ENCODE measurements at places on chromosomes 1 and 21.

- DNase-seq, result peak; percentile 33
- H3K27ac ChIP-seq, result no peak overlapping the region
- no peak overlapping the region for H3K4me3 ChIP-seq
- peaks cover 12% of the 10 kb centered on the region for H3K36me3 ChIP-seq
Observed at GRCh38 chr1:26391450-26391849, 18.9 kb upstream of the ZNF683 start.

DNA sequence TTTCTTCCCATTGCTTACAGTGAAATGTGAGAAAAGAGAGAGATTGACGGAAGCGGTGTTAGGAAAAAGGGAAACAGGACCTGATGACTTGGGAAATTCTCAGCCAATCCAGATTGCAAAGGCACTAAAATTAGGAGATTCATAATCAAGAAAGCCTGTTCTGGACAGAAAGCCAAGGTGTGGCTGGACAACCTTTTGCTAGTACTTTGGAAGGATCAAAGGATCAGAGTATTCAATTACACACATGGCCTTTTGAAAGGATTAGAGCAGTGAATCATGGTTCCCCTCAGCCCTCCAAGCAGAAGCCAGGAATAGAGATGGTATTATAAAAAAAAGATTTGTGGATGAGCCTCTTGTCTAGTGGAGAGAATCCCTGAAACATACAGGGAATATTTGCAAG is 669.8 kb upstream of the ADAMTS5 start:
- no peak overlapping the region for H3K27ac ChIP-seq
- H3K4me3 ChIP-seq, result no peak overlapping the region
- no peaks in the 10 kb centered on the region for H3K36me3 ChIP-seq
- no peaks in the 10 kb centered on the region for H3K4me1 ChIP-seq

DNA sequence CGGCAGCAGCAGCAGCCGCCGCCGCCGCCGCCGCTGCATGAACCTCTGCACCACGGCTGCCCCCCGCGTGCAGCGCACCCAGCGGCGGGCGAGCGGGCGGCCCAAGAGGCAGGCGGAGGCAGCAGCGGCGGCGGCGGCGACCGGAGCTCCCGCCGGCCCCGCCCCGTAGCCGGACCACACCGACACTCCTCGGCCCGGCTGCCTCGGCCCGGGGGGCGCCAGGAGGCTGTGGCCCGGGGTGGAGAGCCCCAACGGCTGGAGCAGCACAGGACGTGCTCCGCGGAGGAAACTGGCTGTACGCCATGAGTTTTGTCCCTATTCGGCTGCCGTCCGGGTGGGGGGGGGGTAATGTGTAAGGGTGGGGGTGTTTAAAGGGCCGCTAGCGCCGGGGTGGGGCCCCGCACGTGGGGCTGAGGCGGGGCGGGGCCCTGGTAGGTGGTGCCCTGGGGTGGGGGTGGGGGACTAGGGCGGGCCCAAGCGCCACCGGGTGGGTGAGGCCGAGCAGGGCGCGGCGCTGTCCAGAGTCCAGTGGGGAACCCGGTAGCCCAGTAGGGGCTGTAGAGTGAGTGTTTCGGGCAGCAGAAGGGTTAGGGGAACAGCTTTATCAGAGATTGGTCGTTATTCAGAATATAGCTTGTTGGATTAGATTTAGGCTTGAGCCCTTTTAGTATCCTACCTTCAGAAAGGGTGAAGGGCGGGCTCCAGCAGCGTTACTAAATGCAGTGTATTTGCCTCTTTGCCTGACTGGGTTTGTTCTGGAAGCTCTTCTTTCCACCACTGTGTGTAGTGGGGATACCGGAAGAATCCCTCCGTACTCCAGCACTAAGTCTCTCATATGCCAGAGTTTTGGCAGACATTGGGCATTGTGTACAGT is at the start of gene FAM78B:
TSS of gene FAM78B (minus strand) at position 304 of the 874 bp plus-strand sequence. CDS start 753 bp downstream, outside the sequence.
- no peak for DNase-seq
- H3K4me3 ChIP-seq, result peak within 1 kb of the TSS; percentile 63
- H3K27me3 ChIP-seq, result peaks cover 52% of the 10 kb centered on the region
- peaks cover 6% of the 10 kb centered on the region for H3K4me1 ChIP-seq

DNA sequence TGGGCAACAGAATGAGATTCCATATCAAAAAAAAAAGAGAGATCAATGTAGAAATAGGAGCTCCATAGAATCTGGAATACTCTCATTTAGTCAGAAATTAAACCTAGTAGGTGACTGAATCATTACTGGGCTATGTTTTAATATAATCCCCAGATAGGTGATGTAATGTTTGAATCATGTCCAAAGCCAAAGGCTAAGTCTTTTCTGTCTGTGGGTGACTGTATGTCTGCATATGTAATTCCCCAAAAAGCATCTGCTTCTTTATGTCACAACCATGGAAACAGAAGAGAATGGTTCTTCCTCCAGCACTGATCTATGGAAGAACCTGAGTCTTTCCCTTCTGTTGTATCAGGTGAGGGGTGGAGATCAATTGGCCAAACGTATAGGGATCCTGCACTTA is 5.8 kb downstream of the LAMC2 start:
- peaks cover 5% of the 10 kb centered on the region for H3K4me1 ChIP-seq
- peaks cover 15% of the 10 kb centered on the region for H3K27me3 ChIP-seq
- no peak overlapping the region for H3K27ac ChIP-seq
- no peak overlapping the region for H3K4me3 ChIP-seq

- no peak overlapping the region for H3K27ac ChIP-seq
- H3K4me3 ChIP-seq, result no peak overlapping the region
- no peaks in the 10 kb centered on the region for H3K36me3 ChIP-seq
- DNase-seq, result no peak
- no peaks in the 10 kb centered on the region for H3K27me3 ChIP-seq
Observed at GRCh38 chr1:77927414-77927813, 39.0 kb downstream of the NEXN start.

DNA sequence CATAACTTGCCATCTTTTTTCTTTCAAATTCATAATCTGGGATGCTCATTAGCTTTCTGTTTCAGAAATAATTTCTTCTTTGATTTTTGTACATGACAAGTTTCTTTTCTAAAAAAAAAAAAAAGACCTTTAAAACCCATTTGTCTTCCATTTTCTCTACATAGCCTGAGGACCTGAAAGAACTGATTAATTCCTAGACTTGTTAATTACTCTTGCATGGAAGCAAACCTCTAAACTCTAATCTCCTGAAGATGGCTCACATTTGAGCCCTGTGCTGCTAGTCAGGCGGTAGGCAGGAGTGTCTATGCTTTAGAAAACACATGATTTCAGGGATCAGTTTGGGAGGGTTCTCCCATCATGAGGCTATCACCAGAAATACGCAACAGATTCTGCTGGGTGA is 152.0 kb downstream of the KAZN start:
- peaks cover 23% of the 10 kb centered on the region for H3K27me3 ChIP-seq
- H3K36me3 ChIP-seq, result no peaks in the 10 kb centered on the region
- no peak for DNase-seq
- H3K4me3 ChIP-seq, result no peak overlapping the region
- H3K27ac ChIP-seq, result no peak overlapping the region

- no peak overlapping the region for H3K27ac ChIP-seq
- peaks cover 7% of the 10 kb centered on the region for H3K4me1 ChIP-seq
- peaks cover 27% of the 10 kb centered on the region for H3K27me3 ChIP-seq
- H3K36me3 ChIP-seq, result no peaks in the 10 kb centered on the region
- DNase-seq, result no peak
- no peak overlapping the region for H3K4me3 ChIP-seq
Observed at GRCh38 chr21:45699966-45700365, 56.4 kb downstream of the PCBP3 start.

- no peaks in the 10 kb centered on the region for H3K27me3 ChIP-seq
- peak; percentile 66 for DNase-seq
- peaks cover 22% of the 10 kb centered on the region for H3K36me3 ChIP-seq
- peak overlapping the region; percentile 89 for H3K4me3 ChIP-seq
Observed at GRCh38 chr1:25031966-25032667, 102.0 kb upstream of the RUNX3 start.

DNA sequence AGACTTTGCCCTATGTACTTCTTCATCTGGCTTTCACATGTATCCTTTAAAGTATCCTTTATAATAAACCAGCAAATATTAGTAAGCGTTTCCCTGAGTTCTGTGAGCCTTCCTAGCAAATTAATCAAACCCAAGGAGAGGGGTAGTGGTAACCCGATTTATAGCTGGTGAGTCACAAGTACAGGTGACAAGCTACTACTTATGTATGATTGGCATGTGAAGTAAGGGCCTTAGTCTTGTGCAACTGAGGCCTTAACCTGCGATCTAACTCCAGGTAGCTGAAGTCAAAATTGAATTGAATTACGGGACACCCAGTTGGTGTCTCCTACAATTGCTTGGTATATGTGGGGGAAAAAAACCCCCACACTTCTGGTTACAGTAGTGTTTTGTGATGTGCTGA is 26.0 kb downstream of the SLC16A1 start:
- H3K4me3 ChIP-seq, result no peak overlapping the region
- no peak overlapping the region for H3K27ac ChIP-seq
- no peaks in the 10 kb centered on the region for H3K4me1 ChIP-seq
- H3K36me3 ChIP-seq, result peaks cover 21% of the 10 kb centered on the region
- no peaks in the 10 kb centered on the region for H3K27me3 ChIP-seq
- DNase-seq, result no peak

GRCh38 chr1:101379037-101379436 is 142.2 kb downstream of the S1PR1 start:
- peaks cover 4% of the 10 kb centered on the region for H3K4me1 ChIP-seq
- DNase-seq, result no peak
- no peaks in the 10 kb centered on the region for H3K27me3 ChIP-seq
- H3K36me3 ChIP-seq, result no peaks in the 10 kb centered on the region

GRCh38 chr21:45030682-45031570 is 43.5 kb upstream of the ADARB1 start:
- H3K4me1 ChIP-seq, result peaks cover 4% of the 10 kb centered on the region
- DNase-seq, result no peak
- H3K27me3 ChIP-seq, result peaks cover 22% of the 10 kb centered on the region
- no peaks in the 10 kb centered on the region for H3K36me3 ChIP-seq
- no peak overlapping the region for H3K27ac ChIP-seq
- H3K4me3 ChIP-seq, result no peak overlapping the region

Measured in effector memory CD8-positive, alpha-beta T cell (primary cell).